Left renal cortex interstitium (tissue), 4 donors: ENCODE measurements at places on chromosomes 1 and 21.

- no peak for DNase-seq
These were observed 36.4 kb downstream of the RXRG start for GRCh38 chr1:165408518-165408917.

DNA sequence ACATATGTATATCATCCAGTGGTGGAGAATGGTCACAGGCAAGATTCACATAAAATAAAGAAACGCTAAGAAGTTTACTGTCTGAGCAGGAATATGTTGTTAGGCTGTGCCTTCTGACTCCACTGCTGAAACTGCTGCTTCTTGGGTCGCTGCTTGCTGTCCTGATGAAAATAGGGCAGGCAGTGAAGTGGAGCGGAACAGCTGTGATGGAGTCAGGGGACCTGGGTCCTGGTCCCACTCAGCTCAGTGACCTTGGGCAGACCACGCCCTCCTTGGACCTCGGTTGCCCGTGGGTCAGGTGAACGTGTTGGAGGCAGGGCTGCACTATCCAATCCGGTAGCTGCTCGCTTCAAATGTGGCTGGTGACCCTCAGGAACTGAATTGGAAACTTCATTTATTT lies 33.4 kb upstream of the IFFO2 start:
- no peak for DNase-seq

GRCh38 chr1:1183833-1184775 lies 10.4 kb downstream of the TTLL10 start:
- no peak for DNase-seq

- DNase-seq = no peak
These were observed 16.6 kb upstream of the GBP6 start for GRCh38 chr1:89347296-89347695.

- peak; percentile 36 for DNase-seq
These were observed 22.2 kb downstream of the SLC25A33 start for GRCh38 chr1:9561429-9561828.

DNA sequence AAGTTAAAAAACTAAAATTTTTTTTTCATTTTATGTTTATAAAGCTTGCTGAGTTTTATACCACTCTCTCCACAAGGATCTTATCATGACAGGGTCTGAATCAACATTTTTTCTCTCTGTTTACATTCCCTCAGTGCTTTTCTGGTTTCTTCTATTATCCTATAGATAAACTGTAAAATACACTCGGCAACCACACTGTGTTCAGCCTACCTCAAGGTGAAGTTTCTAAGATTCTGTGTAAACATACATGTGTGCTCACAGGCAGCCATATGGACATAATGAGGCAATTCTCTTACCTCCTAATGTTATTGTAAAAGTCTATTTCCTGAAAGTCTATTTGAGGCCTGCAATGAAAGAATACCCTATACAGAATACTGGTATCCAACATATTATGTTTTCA lies 114.6 kb downstream of the NTPCR start:
- no peak for DNase-seq

DNA sequence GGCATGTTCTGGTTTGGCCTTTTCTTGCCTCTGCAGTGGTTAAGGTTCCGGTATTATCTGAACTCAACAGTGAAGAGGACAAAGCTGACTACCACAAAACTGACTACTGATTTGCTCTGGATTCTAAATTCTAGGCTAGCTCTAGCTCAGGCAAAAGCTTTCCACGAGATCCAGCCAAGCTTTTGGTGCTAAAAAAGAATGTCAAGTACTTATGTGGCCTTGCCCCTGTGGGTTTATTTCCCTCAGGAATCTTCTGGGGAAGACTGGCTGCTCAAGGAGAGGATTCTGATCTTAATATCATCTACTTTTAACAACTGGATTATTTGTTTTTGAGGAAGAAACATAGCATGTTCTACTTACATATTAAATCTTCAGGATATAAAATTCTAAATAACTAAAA lies 26.1 kb upstream of the MTMR11 start:
- no peak for DNase-seq

DNA sequence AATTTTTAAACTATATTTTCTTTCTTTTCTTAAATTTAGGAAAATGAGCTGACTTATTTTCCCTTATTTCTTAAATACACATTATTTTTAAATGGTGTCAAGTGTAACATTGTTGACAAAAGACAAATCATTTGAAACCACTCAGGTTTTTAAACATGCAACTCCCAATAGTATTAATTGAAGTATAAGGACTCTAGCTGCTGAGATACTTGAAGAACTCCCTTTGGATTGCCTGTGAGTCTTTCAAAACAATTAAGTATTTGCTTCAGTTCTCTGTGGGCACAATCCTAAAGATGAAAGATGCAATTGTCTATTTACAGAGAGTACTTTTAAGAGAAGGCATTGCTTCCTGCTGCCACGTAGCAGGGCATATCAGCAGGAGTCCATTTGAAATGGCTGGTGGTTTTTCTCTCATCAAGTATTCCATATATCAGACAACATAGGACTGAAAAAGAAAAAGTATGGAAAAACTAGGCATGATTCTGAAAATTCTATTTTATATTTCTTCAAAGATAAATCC lies 373.4 kb downstream of the NEGR1 start:
- DNase-seq = no peak

DNA sequence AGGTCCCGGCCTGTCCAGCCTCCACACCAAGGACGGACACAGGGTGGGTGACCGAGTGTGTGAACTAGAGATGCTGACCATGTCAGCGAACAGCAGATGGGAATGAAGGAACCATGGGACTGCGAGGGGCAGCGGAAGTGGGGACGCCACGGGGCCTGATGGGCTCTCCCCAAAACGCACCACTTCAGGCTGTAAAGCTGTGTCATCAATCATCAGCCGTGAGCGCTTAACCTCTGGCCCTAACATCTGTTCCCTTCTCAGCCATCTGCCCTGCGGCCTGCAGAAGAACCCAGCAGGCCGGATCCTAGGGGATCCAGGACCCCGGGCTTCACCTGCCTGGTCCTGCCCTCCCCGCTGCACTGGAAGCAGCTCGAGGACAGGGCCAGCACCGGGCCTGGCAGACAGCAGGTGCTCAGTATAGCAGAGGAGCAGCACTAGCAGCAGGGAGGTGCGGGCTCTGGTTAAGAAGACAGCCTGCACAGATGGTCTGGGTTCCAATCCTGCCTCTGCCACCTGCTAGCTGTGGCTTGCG lies 58.7 kb downstream of the DMRTB1 start:
- DNase-seq = no peak

DNA sequence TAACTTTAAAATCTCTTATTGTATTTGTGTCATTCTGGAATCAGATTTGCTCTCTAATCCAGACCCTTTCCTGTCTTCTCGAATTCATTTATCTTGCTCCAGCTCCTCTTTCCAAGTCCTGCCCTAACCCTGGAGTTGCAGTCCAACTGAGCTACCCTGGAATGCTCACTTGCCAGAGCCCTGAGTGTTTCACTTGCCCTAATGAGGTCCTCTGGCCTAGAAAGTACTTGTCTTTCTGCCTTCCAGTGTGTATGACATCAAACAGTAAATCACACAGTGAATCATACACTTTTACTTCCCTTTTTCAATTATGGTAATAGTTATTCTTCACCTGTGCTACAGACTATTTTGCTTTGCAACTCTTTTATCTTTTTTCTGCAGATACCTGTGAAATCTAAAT lies 96.9 kb downstream of the NEK7 start:
- DNase-seq = no peak

GRCh38 chr21:33661146-33661545 lies 18.8 kb downstream of the ITSN1 start:
- no peak for DNase-seq

- DNase-seq = no peak
These were observed 14.2 kb downstream of the VPS13D start for GRCh38 chr1:12244078-12244477.

- no peak for DNase-seq
These were observed 10.0 kb downstream of the URB2 start for GRCh38 chr1:229636042-229636441.

DNA sequence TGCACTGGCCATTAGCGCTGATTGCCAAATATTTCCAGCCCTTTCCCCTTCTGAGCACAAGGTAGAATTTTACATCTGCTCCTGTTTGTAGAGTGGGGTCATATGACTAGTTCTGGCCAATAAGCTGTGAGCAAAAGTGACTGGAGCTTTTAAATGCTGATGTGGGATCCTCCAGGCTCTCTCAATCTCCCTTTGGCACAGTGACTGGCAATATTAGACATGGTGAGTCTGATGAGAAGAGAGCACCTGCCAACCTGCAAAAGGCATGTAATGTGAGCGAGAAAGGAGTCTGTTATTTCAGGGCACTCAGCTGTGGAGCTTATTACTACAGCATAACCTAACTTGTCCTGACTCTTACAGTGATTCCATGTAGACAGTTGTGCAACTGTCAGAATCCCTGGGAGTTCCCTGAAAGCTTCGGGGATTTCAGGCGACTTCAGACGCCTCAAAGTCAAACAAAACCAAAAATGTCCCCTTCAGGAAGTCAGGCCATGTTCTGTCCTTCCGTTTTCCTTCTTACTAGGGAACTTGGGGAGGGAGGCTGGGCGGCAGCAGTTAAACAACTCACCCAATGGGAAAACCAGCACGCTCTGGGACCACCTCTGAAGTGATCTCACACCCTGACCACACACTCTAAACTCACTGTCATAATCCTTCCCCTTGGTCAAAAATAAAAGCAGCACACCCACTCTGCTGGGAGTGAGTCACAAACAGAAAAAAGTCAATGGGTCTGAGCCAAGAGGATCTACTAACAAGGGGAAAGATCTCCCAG lies 3.6 kb upstream of the RASSF5 start:
- no peak for DNase-seq

DNA sequence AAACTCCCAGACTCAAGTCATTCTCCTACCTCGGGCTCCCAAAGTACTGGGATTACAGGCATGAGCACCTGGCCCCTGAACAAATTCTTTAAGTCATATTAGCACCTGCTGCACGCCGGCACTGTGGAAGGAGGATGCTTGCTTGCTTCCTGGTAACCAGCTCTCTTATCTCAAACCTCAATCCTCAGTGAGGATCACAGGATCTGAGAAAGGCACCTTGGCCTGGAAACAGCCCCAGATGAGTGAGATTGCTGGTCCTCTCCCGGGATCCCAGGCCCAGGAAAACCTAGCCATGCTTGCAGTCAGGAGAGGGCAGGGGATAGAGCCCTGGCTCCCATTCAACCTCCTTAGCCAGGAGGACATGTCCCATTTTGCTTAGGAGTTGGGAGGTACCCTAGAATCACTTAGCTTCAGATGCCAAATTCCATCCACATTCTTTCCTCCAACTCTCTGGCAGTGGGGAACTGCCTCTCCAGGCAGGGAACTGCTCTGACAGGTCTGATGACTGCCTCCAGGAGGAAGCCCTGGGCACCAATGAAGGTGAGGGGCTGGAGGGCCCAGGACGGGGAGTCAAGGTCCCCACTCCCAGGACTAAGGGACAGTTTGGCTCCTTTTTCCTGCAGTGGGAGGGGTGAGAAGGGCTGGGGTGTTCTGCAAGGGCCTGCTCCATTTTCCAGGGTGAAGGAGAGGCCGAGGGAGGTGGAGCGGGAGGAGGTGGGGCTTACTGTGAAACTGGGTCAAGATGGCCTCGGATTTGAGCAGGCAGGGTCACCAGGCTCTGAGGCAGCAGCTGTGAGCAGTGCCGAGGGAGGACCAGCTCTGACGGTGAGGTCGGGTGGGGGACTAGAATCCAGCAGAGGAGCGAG lies 9.5 kb downstream of the GPR37L1 start:
- no peak for DNase-seq

DNA sequence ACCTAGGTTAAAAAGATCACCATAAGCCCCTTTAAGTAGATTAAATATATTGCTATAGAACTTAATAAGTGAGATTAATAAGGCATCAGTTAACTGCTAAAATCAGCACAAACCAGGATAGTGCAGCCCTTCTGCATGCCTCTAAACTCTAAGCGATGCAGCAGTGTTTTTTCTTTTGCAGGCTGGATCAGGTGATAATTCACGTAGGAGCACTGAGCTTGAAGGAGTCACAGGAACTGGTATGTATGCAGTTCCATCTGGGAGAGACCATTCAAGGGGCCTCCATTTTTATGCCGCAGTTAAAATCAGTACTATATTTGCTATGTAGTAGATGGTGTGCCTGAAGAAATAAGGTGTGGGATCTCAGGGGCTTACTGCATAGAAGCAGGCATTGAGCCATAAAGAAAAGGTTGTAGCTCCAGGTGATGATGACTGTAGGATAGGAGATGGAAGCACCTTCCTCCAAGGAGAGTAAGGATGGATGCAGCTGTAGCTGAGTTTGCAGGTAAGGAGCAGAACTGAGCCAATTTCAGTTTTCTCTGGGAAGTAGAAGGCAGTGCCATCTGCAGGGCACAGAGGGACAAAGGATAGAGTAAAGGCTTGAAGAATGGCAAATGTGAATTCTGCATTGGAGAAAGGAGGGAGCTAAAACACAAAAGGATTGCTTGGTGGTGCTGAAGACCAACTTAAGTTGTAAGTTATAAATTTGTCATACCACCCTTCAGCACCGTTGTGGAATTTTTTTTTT lies 22.6 kb downstream of the NPL start:
- DNase-seq = no peak
